ENCODE measurements at places on chromosomes 5 and 9. TPM values are rescaled to one million over a fixed set of nuclear protein-coding genes. Genes with fewer than 3 reads are reported as not detected.

DNA sequence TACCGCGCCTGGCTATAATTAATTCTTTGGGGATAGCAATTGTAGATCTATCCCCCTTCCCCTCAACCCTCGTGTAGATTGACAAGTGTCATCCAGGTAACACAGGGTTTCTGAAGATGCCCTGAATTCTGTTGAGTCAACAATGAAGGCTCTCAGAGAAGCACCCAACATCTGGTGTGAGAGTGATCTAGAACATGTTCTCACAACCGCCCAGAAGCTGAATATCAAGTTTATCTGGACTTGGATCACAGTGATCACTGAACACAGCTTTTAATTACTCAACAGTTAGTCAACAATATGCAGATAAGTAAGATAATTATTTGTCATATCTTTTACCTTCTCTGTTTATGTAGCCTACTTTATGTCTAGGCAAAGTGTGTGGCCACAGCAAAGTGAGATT, 204.2 kb upstream of the RGMB start:
- H3K4me3 ChIP-seq: no peak overlapping the region
- no peak for DNase-seq
- no peaks in the 10 kb centered on the region for H3K27me3 ChIP-seq
- H3K36me3 ChIP-seq: no peaks in the 10 kb centered on the region
- H3K27ac ChIP-seq: no peak overlapping the region

The DIMT1 gene
- 26.9 TPM for total RNA-seq

GRCh38 chr9:87226896-87227295, 270.8 kb upstream of the DAPK1 start:
- H3K4me1 ChIP-seq: no peaks in the 10 kb centered on the region
- no peak overlapping the region for H3K27ac ChIP-seq
- DNase-seq: no peak
- H3K4me3 ChIP-seq: no peak overlapping the region
- H3K36me3 ChIP-seq: no peaks in the 10 kb centered on the region

The SHC3 gene
- not detected for total RNA-seq

- no peak overlapping the region for H3K27ac ChIP-seq
- no peaks in the 10 kb centered on the region for H3K27me3 ChIP-seq
- H3K4me3 ChIP-seq: no peak overlapping the region
- no peak for DNase-seq
These were observed 54.9 kb downstream of the RAD23B start for GRCh38 chr9:107337676-107338590.

DNA sequence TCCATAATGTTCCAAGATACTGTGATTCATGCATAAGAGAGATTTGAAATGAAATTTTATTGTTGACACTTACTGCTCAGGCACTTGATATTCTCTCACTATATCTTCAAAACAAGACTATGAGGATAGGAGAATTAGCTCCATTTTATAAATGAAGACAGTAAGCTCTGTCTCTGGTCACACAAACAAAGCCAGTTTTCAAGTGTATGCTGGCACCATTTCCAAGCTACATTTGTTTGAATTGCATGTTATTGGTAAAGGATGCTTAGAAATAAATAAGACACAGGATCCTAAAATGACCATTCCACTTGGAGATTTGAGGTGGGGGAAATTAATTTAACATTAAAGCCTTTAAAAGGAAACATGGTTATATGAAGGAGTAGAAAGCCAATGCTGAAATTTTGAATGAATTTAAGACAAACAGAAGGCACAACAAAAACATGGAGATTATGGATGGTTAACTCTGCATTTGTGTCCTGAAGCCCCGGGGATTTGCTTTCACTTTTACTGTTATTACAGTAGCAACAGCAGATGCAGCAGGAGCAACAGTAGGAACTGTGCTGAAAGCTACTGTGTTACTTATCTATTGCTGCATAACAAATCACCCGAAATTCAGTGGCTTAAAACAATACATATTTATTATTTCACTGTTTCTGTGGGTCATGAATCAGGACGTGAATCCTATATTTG, 79.7 kb upstream of the ASTN2 start:
- H3K4me3 ChIP-seq: no peak overlapping the region
- no peak overlapping the region for H3K27ac ChIP-seq
- H3K4me1 ChIP-seq: no peaks in the 10 kb centered on the region
- no peaks in the 10 kb centered on the region for H3K27me3 ChIP-seq
- H3K36me3 ChIP-seq: no peaks in the 10 kb centered on the region

GRCh38 chr9:109013679-109014607, 644 bp upstream of the CTNNAL1 start:
- H3K27ac ChIP-seq: peak overlapping the region; percentile 54
- H3K4me1 ChIP-seq: peaks cover 24% of the 10 kb centered on the region
- DNase-seq: no peak

Measured in activated naive CD8-positive, alpha-beta T cell treated with anti-CD3 and anti-CD28 coated beads, Interleukin-2, amount 10 ng/mL, durations not matched to agents 7 days and 5 days (primary cell).